Uterus (tissue), 4 donors: ENCODE measurements at places on chromosomes 6 and 20. TPM values are rescaled to one million over a fixed set of nuclear protein-coding genes. Genes with fewer than 3 reads are reported as not detected.

RAET1L gene
- not detected for total RNA-seq

FGD2 gene
- 27.6 TPM for total RNA-seq

RIMS1 gene
- 0.88 TPM for total RNA-seq

NKX2-4 gene
- not detected for total RNA-seq

DNA sequence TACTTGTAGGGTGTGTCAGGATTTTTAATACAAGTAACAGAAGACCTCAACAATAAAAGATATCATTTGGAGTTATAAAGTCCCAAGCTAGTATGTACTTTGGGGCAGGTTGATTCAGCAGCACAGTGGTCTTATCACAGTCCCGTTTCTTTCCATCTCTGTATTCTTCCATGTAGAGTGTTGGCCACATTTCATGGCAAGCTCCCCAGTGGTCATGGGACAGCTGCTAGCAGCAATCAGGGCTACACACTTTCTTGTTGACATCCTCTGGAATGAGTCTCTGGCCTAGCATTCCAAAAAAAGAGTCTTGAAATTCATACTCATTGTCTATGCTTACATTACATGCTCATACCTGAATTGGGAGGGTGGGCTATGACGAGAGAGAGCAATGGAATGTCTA is 53.2 kb downstream of the SOBP start:
- no peak overlapping the region for H3K27ac ChIP-seq
- no peaks in the 10 kb centered on the region for H3K4me1 ChIP-seq
- H3K4me3 ChIP-seq, result no peak overlapping the region
- no peaks in the 10 kb centered on the region for H3K27me3 ChIP-seq
- no peak for DNase-seq

DNA sequence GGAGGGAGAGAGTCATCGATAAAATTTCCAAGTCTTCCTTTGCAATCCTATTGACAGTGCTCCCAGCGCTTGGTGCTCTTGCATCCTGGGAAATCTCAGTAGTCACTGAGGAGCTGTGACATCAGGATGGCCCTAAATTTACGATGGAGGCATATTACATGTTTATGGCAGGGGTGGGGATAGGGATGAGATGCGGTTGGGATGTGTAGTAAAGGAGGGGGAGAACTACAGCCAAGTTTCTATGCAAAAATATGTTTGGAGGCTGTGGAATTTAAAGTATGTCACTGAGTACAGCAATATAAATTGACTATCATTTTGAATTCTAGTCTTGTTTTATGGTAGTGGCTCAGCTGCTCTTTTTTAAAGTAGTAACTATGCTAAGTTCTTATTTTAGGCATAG is 544.9 kb downstream of the PKHD1 start:
- DNase-seq, result no peak
- no peak overlapping the region for H3K4me3 ChIP-seq
- H3K4me1 ChIP-seq, result no peaks in the 10 kb centered on the region

DNA sequence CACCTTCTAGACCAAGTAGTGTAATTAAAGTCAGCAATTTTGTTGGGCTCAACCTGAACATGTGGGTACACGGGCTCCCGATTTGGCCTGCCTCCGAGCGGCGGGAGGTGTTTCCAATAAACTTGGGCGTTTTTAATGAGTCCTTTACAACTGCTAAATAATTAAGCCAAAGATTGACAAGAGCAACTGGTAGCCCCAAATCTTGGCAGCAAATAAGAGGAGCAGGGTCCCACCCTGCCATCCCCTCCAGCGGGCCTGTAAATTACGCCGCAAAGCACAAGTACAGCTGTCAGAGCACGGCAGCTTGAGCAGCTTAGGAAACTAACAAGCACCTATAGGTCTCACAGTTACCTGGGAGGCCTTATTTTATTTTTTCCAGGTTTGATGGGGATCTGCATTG is 217.1 kb downstream of the BMP7 start:
- H3K36me3 ChIP-seq, result no peaks in the 10 kb centered on the region
- no peaks in the 10 kb centered on the region for H3K4me1 ChIP-seq
- no peaks in the 10 kb centered on the region for H3K27me3 ChIP-seq
- no peak overlapping the region for H3K4me3 ChIP-seq

DNA sequence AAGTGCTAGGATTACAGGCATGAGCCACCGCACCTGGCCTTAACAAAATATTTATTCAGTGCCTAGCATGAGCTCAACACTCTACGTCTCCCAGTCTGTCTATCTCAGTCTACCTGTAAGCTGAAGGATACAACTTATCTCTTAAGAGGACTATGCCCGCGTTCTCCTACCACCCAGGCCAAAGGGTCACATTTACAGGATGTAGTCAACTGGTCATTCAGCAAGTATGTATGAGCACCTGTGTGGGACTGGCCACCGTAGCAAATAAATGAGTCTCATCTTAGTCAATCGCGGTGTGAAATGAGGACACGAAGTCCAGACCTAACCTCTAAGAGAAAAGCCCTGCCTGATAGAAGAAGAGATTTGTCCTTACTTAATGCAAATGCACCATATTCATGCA is 49.9 kb downstream of the MUC22 start:
- no peak for DNase-seq
- no peaks in the 10 kb centered on the region for H3K27me3 ChIP-seq
- no peaks in the 10 kb centered on the region for H3K36me3 ChIP-seq
- H3K4me1 ChIP-seq, result no peaks in the 10 kb centered on the region
- H3K27ac ChIP-seq, result no peak overlapping the region
- H3K4me3 ChIP-seq, result no peak overlapping the region

- H3K27me3 ChIP-seq, result no peaks in the 10 kb centered on the region
- peaks cover 7% of the 10 kb centered on the region for H3K4me1 ChIP-seq
- H3K4me3 ChIP-seq, result no peak overlapping the region
- no peak for DNase-seq
- H3K36me3 ChIP-seq, result no peaks in the 10 kb centered on the region
Observed at GRCh38 chr20:57213291-57213690, 53.1 kb downstream of the BMP7 start.
